ENCODE measurements at places on chromosomes 1 and 21. TPM values are rescaled to one million over a fixed set of nuclear protein-coding genes. Genes with fewer than 3 reads are reported as not detected.

Gene PLXNA2
- total RNA-seq, result 3.3 TPM

Gene ARHGAP29
- total RNA-seq, result 7.7 TPM

Gene CD55
- 19.6 TPM for total RNA-seq

Gene MEAF6
- 58.5 TPM for total RNA-seq

Gene OMA1
- total RNA-seq, result 41.9 TPM

Gene UTS2
- total RNA-seq, result not detected

Gene CCDC27
- not detected for total RNA-seq

Gene AMY2A
- not detected for total RNA-seq

Gene HES5
- not detected for total RNA-seq

Gene PTAFR
- total RNA-seq, result 0.05 TPM

Gene VWA1
- 13.1 TPM for total RNA-seq

Gene PLA2G2F
- total RNA-seq, result not detected

Gene ZNF648
- total RNA-seq, result not detected

Gene COL6A2
- 1,787 TPM for total RNA-seq

Gene TUT4
- total RNA-seq, result 39.5 TPM

Gene ARHGEF19
- total RNA-seq, result 12.2 TPM

Gene SLC45A1
- 2.9 TPM for total RNA-seq

Gene GJB3
- not detected for total RNA-seq

Gene ERICH3
- total RNA-seq, result 0.05 TPM

Gene FAM177B
- total RNA-seq, result not detected

Gene GNG4
- total RNA-seq, result 0.83 TPM

Gene COL8A2
- 19.6 TPM for total RNA-seq

Gene S100B
- not detected for total RNA-seq

Gene TCP10L
- 0.46 TPM for total RNA-seq

Gene ARV1
- total RNA-seq, result 15.7 TPM

Data from smooth muscle cell of the umbilical artery (primary cell).